EL (cell line): ENCODE measurements at places on chromosomes 1 and 21.

- peak; percentile 56 for DNase-seq
Observed at GRCh38 chr1:119885903-119886783, 10.2 kb downstream of the ADAM30 start.

- no peak for DNase-seq
Observed at GRCh38 chr1:94280541-94280940, 43.2 kb upstream of the ARHGAP29 start.

DNA sequence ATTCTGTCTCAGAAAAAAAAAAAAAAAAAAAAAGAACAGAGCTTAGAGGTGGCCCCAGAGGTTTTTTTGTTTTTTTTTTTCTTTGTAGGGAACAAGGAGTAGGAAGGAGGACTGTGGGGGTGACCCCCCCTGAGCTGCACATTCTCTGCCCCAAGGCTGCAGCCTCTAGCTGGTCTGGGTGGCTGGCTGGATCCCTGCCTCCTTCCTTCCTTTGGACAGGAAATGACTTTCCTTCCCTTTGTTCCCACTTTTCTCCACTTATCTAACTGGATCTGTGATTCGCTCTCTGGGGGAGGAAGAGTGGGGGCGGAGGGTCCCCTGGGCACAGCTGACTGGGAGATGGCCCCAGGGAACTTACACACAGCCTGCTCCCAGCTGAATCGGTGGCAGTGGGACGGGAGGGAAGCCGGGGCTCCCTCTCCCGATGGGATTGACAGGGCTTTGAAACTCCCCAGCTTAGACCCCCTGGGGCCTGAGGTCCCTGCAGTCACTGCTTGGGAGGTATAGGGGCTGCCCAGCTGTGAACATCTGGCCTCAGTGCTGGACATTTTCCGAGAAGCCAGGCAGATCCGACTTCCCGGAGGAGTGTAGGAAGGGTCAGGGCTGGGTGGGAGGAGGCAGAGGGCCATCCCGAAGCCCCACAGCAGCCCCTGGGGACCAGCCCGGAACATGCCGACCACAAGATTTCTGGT, 2.1 kb downstream of the FBLIM1 start:
- peak; percentile 90 for DNase-seq

- peak; percentile 11 for DNase-seq
Observed at GRCh38 chr1:58886611-58887010, 102.8 kb upstream of the JUN start.

DNA sequence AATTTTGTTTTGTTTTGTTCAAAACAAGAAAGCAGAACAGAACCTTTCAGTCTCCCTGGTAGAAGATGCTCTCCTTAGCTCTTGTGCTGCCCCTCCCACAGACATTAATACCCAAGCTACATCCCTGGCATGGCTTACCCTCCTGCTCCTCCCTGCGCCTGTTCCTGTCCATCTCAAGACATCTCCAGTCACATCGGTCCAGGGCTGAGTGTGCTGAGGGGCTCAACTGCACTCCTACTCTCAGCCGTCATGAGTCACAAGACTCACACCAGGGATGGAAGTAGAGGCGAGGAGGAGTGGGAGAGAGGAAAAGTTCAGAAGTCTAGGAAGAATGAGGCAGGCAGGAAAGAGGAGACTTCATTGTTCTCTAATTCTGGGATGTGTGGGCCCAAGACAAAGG, 9.2 kb upstream of the TACSTD2 start:
- DNase-seq: peak; percentile 18

- DNase-seq: peak; percentile 91
Observed at GRCh38 chr1:165631342-165632151, 513 bp downstream of the MGST3 start.

GRCh38 chr1:34918386-34918976, 11.0 kb downstream of the DLGAP3 start:
- no peak for DNase-seq

GRCh38 chr1:41328780-41329640, 32.2 kb upstream of the FOXO6 start:
- no peak for DNase-seq

DNA sequence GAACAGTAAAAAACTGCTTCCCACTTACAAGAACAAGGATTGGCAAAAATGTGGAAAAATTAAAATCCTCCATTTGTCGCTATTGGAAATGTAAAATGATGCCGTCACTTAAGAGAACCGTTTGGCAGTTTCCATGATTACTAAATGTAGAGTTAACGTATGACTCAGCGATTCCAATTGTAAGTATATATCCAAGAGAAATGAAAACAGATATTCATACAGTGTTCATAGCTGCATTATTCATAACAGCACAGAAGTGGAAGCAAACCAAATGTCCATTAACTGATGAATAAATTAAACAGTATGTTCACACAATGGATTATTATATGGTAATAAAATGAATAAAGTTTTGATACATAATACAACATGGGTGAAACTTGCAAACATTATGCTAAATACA, 971.0 kb downstream of the AMY1C start:
- DNase-seq: no peak

- DNase-seq: no peak
Observed at GRCh38 chr1:1181938-1182410, 8.3 kb downstream of the TTLL10 start.

GRCh38 chr1:5595531-5596170, 396.6 kb downstream of the NPHP4 start:
- DNase-seq: no peak
